Bone marrow (tissue), 2 donors: ENCODE measurements at places on chromosomes 1 and 21.

DNA sequence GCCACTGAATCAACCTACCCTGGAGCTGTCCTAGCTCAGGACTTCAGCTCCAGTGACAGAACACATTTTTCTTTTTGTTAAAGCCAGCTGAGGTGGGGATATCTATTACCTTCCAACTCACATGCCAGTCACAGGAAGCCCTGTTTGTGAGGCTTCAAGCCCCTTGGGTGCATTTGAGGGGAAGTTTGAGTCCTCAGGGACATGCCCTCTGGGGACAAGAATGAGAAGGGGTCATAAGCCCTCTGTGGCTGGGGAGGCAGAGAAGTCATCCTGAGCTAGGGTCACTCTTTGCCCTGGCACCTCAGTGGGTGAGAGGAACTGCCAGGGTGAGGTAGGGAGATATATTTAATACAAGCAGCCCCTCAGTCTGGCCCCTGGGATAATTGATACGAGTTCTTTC, 33.5 kb upstream of the CLDN14 start:
- DNase-seq, result no peak

GRCh38 chr1:245156736-245157505, 2.1 kb downstream of the KIF26B start:
- no peak for DNase-seq

DNA sequence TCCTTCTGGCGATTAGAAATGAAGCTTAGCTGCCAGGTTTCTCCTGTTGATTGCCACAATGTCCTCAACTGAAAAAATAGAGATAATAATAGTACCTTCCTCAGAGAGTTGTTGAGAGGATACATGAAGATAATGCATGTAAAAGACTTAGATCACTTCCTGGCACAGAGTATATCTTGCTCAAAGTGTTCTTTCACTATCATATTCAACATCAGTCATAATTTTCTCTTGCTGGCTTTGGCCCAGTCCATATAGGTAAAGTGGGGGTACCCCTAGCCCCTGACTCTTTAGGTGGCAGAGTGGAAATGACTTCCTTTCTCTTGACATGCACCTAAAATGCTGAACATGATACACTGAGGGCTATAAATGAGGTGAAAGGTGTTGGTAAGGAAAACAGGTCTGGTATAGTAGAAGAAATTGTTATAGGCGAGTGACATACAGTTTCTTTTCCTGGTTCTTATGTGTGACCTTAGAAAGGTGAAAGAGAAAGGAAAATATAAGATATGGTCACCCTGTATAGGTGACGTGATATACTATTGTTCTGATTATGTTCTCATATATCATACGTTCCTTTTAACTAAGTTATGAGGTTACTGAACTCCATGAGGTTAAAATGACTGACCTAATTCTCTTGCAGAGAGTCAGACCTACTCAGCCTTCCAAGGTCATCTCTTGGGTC, 209.9 kb upstream of the DEPDC1 start:
- DNase-seq, result no peak

- DNase-seq, result no peak
Measured at GRCh38 chr1:100891380-100891779, 3.3 kb downstream of the EXTL2 start.

GRCh38 chr1:156372876-156373275, 3.9 kb downstream of the RHBG start:
- no peak for DNase-seq

GRCh38 chr1:206952171-206952570, 5.9 kb upstream of the PIGR start:
- DNase-seq, result no peak

GRCh38 chr1:5513846-5514526, 478.2 kb downstream of the NPHP4 start:
- no peak for DNase-seq

DNA sequence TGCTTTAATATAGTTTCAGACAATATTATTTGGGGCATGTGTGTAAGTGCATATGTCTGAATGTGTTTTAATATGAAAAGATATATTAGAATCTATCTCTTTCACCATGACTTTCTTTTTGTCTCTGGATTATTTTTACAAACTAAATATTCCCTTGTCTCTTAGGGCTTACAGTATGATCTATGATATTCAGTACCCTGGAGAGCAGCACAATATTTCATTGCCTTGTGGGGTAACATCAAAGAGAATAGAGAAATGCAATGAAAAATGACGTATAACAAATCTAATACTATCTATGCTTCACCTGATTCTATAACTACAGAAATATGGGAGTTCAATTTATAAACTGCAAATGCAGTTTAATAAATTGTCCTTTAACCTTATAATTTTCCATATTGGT, 2084.5 kb downstream of the MRPL39 start:
- no peak for DNase-seq

DNA sequence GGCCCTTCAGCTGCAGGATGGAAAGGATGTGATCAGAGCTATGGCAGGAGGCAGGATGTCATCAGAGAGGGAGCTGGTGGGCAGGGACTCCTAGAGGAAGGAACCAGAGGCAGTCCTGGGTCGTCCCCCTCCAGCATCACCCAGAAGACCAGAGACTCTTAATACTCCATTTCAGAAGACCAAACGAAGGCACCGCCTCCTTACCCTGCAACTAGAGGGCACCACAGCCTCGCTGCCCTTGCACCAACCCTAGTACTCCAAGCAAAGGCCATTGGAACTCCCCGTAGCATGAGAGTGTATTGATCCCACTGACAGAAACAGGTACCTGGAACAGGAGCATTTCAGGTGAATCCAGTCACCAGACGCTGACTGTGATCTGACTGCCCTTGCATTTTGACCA, 598.1 kb downstream of the NPHP4 start:
- no peak for DNase-seq

DNA sequence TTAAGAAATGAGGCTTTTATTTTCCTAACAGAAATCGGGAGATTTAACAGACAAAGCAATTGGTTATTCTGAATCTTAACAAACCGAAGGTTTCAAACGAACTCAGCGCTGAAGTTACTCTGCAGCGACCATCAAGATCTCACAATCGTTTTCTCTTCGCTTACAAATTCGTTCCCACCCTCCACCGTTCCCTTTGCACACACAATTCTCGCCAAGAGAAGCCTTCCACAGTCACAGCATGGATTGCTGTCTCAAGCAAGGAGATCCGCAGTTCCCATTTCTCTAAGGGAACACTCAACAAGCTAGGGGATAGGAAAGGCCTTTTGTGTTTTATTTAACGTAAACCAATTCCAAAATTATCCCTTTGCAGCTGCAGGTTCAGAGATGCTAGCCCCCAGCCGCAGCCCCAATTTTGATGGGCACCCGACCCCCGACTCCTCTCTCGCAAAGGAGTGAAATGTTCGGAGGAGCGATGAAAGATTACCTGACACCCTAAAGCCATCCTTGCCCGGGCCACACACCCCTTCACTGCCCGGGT, 755 bp downstream of the FBXO42 start:
- DNase-seq, result no peak

DNA sequence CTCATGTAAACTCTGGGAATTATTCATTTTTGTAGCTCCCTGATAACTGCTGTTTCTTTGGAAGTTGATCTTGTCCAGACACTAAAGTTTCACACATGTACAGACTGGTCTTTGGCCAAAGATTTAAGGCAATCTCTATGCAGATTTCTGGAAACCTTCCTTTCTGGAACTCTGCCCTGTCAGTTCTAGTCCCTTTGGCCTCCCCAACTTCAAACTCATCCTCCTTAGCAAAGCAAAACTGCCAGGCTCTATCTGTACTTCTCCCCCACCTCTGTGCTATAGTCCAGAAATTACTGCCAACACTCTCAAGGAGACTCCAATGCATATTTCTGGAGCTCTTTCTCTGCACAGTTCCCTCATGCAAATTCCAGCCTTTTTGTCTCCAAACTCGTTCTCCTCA, 36.5 kb downstream of the C1orf198 start:
- no peak for DNase-seq

GRCh38 chr1:9306006-9306405, 13.3 kb downstream of the SPSB1 start:
- no peak for DNase-seq

- DNase-seq, result no peak
Measured at GRCh38 chr1:12760256-12760795, 13.2 kb upstream of the PRAMEF12 start.

GRCh38 chr21:42495027-42495426, 997 bp downstream of the RSPH1 start:
- no peak for DNase-seq

- no peak for DNase-seq
Measured at GRCh38 chr1:228871314-228872061, 136.2 kb downstream of the RHOU start.

- DNase-seq, result no peak
Measured at GRCh38 chr1:43042127-43042526, 83.5 kb upstream of the SLC2A1 start.

- peak; percentile 95 for DNase-seq
Measured at GRCh38 chr21:37435120-37435519, 68.5 kb downstream of the DYRK1A start.

- DNase-seq, result no peak
Measured at GRCh38 chr1:178563099-178563820, 50.4 kb downstream of the TEX35 start.

GRCh38 chr1:93148001-93148400, 32.2 kb downstream of the TMED5 start:
- no peak for DNase-seq

GRCh38 chr1:110380672-110381283, 10.0 kb downstream of the SLC16A4 start:
- DNase-seq, result no peak

- DNase-seq, result peak; percentile 86
Measured at GRCh38 chr1:12472798-12473551, 145.0 kb downstream of the DHRS3 start.

DNA sequence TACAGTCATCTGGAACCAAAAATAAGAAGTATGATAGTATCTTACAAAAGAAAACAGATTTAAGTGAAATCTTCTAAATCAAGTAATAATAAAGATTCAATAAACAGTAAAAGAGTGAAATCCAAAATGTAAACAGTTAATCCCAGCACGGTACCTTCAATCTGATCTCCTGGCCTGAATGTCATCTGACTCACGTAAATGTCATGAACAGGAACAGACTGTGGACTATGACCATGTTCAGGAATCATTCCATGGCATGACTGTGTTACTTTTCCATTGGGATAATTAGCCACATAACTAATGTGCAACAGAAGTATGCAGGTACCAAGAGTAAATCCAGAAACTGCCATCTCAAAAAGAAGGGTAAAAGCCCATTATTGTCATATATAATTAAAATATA, 18.0 kb downstream of the FRRS1 start:
- DNase-seq, result no peak

- DNase-seq, result no peak
Measured at GRCh38 chr1:22043198-22043769, 9.2 kb upstream of the CDC42 start.

DNA sequence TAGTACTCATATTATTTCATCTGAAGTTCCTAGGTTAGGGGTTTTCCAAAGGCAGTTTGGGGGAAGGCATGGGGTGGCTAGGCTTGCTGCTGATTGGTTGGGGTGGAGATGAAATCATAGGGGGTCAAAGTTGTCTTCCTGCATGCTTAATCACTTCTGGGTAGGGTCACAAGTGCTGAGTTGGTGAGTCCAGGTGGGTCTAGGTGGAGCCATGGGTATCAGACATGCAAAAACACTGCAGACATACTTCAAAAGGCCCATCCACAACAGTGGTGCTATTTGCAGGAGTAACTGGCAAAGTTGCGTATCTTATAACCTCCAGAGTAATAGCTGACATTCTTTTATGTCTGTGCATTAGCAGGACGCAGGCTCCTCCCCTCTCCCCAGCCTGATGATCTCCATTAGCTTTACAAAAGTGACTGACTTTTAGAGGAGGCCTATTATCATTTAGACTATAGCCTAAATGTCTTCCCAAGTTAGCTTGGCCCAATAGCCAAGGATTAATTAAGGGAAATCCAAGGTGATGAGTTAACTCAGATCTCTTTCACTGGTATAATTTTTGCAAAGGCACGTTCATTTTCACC, 374.4 kb upstream of the PRMT6 start:
- no peak for DNase-seq

GRCh38 chr1:2596530-2597333, 10.2 kb downstream of the PRXL2B start:
- DNase-seq, result no peak

- DNase-seq, result no peak
Measured at GRCh38 chr1:157140063-157140588, 1.9 kb upstream of the ETV3 start.

DNA sequence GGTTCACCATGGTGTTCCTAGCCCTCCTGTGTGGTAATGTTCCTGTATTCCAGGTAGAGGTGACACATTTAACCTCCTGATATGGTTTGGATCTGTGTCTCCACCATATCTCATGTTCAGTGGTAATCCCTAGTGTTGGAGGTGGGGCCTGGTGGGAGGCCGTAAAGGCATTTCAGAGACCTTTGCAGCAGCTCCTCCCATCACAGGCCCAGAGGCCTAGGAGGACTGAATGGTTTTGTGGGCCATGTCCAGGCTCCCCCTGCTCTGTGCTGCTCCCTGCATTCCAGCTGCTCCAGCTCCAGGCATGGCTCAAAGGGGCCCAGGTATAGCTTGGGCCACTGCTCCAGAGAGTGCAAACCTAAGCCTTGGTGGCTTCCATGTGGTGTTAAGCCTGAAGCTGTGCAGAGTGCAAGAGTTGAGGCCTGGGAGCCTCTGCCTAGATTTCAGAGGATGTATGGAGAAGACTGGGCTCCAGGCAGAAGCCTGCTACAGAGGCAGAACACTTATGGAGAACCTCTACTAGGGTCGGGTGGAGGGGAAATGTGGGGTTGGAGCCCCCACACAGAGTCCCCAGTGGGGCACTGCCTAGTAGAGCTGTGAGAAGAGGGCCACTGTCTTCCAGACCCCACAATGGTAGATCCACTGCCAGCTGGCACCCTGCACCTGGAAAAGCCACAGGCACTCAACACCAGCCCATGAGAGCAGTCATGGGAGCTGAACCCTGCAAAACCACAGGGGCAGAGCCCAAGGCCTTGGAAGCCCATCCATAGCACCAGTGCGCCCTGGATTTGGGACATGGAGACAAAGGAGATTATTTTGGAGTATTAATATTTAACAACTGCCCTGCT, 10.0 kb downstream of the SELENBP1 start:
- no peak for DNase-seq

- DNase-seq, result no peak
Measured at GRCh38 chr1:98086796-98087441, 166.1 kb upstream of the DPYD start.

DNA sequence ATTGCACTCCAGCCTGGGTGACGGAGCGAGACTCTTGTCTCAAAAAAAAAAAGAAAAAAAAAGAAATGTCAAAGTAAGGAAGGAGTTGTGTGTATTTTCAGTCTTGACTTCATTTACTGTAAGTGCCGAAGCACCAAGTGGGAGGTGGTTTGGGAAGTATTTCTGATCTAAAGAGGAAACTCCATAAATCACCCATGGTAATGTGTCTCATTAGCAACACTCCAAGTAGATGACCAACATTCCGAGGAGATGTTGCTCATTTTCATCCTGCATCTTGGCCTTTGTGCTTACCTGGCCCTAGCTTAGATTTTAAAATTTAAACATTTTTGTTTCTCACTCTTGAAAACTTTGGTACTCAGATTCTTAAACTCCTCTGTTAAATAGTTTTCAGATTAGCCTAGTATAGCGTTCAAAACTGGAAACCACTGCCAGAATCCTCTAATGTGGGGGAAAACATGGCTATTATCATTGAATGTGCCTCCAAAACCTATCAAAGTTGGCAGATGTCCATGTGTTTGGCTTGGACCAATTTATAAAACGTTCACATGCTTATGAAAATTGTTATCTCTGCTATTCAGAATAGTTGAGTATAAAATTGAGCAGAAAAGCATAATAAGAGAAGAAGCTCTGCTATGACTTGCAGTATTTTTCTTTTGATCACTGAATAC, 110.4 kb downstream of the NFIA start:
- DNase-seq, result no peak

- DNase-seq, result peak; percentile 26
Measured at GRCh38 chr21:17613242-17613676, 558 bp upstream of the BTG3 start.
